ENCODE measurements at places on chromosomes 16 and 17.

- DNase-seq: no peak
These were observed 2.0 kb downstream of the HBZ start for GRCh38 chr16:154217-155030.

DNA sequence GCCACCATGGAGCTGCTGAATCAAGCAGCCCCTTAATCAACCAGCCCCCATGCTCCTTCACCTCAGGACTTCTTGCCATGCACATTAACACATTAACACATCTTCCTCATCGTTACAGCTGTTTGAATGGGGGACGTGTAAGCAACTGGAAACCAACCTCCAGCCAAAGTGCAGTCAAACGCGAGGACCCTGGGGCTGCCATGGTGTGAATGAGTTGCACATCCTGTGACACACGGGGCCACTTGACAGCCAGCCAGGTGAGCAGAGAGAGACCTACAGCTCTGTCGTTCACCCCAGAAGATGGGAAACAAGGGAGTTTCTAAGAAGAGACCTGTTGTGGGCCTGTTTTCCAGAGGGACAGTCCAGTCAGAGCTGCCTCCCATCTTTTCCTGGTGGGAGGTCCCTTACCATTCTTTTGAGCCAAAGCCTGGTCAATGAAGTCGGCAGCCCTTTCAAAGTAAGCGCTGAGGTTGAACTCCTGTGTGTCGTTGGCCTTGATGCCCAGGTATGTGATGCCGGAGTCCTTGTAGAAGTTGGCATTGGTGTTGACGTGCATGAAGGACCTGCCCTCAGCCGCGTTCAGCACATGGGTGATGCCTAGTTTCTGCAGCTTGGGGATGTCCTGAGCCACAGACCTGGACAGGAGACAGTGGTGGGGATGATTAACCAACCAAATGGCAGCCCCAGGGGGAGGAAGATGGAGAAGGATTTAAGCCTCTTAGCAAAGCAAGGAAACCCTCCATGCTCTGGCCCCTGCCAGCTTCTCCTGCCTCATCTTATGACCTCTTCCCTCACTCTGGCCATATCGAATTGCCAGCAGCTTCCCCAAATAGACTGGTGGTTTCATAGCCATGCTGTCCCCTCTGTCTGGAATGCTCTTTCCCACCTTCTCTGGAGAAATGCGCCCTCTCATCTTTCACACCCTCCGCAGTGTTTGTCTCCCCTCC lies 4.2 kb downstream of the DUSP3 start:
- no peak for DNase-seq

DNA sequence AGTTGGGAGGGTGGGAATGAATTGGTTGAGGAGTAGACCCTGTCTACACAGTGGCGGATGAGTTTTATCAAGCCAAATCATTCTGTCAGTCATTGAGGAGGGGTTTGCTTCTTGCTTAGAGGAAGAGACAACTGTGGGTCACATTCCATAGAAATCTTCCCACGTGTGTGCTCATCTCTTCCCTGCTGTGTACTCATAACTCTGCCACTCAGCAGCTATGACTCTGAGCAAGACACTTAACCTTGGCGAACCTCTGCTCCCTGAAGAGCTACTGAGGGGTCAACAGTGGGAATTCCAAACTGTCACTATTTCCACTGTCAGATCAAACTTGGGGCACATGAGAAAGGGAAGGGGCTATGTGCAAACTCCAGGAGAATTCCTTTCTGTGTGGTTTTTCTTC lies 72.6 kb upstream of the COX10 start:
- DNase-seq: no peak

- DNase-seq: no peak
These were observed 1.2 kb upstream of the BCO1 start for GRCh38 chr16:81237282-81237681.

DNA sequence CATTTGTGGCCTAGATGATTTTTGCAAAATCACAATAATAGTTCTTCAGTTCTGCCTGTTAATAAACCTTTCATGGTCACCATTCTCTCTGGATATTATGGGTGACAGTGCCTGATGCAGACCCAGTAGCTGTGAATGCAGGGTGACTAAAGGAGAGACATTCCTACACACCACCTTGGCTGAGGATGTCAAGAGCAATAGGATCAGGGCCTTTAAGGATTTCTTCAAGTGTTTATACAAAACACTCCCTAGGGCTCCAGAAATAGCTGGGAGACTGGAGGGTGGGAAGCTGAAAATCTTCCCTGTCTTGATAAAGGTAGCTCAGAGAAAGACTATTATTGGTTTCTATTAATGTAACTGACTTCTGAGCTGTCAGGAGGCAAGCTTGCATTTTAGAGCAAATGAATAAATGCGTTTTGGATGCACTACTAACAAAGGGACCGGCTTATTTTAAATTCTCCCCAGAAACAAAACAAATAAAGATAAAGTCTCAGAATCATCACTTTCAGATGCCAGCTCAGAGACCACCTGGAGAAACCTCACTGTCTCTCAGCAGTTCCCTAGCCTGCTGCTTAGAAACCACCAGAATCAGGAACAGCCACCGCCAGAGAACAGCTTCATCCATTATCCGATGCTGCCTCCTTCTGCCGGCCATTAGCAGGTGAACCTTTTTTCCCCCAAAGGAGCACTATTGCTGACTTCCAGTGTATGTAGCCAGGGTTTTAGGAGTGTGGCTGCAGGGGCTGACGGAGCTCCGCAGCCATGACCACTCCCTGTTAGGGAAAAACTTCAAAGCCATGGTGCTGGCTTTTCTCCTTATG lies 171.4 kb upstream of the DYNLRB2 start:
- DNase-seq: no peak

- DNase-seq: no peak
These were observed 188.9 kb downstream of the CBLN1 start for GRCh38 chr16:49092704-49093103.

GRCh38 chr17:57622683-57623433 lies 122.2 kb downstream of the CCDC182 start:
- no peak for DNase-seq

- no peak for DNase-seq
These were observed 186.6 kb downstream of the WWOX start for GRCh38 chr16:78286065-78286464.

DNA sequence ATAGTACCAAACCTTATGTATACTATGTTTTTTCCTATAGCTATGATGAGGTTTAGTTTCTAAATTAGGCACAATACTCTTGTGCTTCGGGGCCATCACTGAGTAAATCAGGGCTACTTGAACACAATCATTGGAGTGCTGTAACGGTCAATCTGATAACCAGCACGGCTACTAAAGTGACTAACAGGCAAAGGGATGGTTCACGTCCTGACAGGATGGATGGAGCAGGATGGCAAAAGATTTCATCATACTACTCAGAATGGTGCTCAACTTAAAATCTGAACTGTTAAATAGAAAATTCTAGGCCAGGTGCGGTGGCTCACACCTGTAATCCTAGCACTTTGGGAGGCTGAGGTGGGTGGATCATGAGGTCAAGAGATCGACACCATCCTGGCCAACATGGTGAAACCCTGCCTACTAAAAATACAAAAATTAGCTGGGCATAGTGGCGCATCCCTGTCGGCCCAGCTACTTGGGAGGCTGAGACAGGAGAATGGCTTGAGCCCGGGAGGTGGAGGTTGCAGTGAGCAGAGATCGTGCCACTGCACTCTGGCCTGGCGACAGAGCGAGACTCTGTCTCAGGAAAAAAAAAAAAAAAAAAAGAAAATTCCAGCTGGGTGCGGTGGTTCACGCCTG lies 7.0 kb downstream of the TUFM start:
- DNase-seq: no peak

DNA sequence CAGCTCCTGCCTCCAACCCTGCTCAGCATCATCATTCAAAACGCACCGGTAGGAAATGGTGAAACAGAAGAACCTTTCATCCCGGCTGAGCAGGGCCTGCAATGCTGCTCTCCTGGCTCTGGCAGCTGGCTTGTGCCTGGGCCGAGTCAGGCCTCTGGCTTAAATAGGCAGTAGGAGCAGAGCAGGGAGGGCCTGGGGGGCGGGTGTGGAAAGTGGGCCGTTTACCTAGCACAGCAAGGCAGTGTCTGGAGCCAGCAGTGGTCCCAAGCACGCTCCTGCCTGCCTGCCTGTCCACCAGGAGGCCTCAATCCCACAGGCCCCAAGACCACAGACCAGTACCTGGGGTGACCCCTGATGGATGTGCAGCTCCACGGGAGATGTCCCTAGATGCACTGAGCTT lies 59.3 kb downstream of the SMPD3 start:
- no peak for DNase-seq

DNA sequence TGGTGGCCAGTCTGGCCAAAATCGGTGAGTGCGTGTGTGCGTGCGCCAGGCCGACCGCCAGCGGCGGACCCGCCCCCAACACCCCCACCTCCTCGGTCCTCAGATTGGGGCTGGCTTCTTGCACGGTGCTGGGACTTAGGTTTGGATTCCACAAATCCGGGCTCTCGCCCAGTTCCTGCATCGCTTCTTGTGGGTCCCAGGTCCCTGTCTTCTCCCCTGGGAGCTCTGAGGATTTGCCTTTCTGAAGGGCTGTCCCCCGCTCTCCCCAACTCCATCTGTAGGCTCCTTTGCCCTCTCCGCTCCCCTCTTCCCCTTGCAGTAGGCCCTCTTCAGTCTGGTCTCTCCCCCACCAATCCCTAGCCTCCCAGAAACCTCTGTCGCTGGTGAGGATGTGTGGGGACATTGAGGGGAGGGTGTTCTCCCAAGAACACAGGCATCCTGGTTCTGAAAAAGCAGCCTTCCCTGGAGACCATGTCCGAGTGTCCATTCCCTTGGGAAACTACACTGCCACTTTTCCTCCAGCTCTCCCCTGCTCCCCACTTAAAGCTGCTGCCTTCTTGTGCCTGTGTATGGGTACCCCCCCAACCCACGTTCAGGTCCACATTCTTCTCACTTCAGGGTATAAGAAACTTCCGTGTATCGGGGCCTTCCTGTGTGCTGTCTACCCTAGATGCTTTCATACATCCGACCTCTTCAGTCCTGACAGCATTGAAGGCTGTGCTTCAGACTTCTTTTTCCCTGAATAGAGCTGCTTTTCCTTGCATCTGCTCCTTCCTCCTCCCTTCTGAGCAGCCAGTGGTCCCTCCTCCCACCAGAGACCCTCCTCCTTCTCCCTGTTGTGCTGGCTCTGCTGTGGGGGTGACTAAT lies 632 bp downstream of the SLC9A5 start:
- DNase-seq: no peak

DNA sequence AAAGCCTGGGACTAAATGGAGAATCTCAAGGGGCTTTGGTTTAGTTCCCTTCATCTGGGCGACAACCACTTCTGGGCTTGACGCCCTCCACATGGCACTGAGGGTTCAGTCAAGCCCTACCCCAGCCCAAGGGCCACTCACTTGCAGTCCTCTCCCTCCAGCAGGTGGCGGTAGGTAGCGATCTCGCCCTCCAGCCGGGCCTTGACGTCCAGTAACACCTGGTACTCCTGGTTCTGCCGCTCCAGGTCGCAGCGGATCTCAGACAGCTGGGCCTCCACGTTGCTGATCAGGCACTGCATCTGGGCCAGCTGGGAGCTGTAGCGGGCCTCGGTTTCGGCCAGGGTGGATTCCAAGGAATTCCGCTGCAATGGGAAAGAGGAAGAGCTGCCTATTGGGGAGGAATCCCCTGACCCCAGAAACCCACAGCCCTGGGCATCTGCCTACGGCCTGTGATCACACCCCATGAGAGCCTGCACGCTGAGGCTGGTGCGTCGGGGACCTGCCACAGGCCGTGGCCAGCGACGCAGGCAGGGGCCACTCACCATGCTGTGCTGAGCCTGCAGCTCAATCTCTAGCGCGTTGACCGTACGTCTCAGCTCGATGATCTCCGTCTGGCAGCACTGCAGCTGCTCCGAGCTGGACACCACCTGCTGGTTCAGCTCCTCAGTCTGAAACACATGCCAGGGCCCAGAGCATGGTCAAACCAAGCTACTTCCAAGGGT lies 2.7 kb downstream of the KRT36 start:
- DNase-seq: peak; percentile 36

DNA sequence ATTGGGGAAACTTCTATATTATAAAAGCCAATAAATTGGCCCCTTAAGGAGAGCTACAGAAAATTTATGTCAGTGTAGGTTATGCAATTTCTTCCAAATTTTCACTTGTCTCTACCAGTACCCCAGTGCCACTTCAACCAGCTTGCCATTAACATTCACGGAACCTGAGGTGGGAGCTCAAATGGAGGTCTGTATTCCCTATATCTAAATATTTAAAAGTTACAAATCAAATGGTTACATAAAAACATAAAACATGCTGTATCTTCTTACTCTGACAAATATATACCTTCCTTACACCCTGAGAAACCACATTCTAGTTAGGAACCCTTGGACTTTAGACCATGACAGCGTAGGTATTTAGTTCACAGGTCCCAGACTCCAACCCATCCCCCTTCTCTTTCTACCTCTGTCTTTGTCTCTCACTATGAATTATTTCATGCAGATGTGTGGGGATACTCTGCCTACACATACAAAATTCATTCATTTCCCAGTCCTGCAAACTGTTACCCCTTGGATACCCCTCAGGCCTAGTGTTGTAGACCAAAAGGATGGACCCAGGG lies 127.8 kb upstream of the PMFBP1 start:
- DNase-seq: no peak

- no peak for DNase-seq
These were observed 922.8 kb upstream of the EEF2KMT start for GRCh38 chr16:6020162-6020985.

GRCh38 chr17:5785867-5786509 lies 201.7 kb upstream of the NLRP1 start:
- no peak for DNase-seq

DNA sequence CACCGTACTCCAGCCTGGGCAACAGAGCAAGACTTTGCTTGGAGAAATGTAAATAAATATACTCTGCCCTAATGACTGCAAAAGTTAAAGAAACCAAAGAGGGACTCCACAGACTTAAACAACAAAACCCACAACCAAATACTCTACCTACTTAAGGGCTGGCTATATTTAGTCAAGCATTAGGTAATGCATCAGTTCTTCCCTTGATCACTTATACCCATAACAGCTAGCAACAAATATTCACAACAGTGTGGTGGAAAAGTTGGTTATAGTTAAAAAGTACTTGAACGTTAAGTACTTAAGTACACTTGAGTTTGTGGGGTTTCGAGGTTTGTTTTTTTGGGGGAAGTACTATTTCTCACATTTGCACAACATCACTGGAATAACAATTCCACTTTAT lies 5.4 kb upstream of the HEXIM2 start:
- DNase-seq: no peak

DNA sequence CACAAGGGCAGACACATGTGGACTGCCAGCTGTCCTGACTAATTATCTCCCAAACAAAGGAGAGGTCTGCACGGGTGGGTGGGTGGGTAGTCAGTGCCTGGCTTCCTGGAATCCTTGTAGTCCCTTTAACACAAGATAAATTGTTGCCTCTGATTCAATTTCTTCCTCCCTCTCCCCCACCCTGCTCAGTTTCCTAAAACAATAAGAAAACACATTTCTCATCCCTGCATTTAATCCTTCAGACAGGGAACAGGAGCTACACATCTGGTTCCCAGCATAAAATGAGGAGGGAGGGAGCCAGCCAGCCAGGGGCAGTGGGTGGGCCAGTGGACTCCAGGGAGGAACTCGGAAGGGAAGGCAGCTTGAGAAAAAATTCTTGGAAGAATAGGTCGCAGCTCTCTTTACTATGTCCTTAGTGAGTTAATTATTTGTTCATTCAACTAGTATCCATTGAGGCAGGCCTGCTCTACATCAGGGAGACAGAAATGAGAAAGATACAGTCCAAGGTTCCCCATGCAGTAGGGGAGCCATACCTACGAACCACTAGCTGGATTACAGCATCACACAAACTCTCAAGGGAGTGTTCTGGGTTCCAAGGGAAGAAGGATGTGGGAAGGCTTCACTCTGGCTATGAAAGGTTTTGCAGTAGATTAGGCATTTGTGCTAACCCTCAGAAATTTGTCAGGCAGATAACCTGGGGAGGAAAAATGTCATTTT lies 58.3 kb downstream of the CCT6B start:
- no peak for DNase-seq

Measured in activated CD4-positive, alpha-beta T cell treated with anti-CD3 and anti-CD28 coated beads, Interleukin-2, Interleukin-4, amounts not matched to agents 100 ng/mL and 50 ng/mL, durations not matched to agents 16 hours and 8 hours (primary cell).